Stimulated activated CD4-positive, alpha-beta T cell treated with anti-CD3 and anti-CD28 coated beads, Interleukin-4, amount 100 ng/mL, for 4 hours (primary cell): ENCODE measurements at places on chromosomes 11 and 22.

- DNase-seq, result no peak
These were observed 303.9 kb downstream of the CASP12 start for GRCh38 chr11:104594228-104594958.

GRCh38 chr11:46307785-46308341 lies 30.4 kb downstream of the CREB3L1 start:
- no peak for DNase-seq

DNA sequence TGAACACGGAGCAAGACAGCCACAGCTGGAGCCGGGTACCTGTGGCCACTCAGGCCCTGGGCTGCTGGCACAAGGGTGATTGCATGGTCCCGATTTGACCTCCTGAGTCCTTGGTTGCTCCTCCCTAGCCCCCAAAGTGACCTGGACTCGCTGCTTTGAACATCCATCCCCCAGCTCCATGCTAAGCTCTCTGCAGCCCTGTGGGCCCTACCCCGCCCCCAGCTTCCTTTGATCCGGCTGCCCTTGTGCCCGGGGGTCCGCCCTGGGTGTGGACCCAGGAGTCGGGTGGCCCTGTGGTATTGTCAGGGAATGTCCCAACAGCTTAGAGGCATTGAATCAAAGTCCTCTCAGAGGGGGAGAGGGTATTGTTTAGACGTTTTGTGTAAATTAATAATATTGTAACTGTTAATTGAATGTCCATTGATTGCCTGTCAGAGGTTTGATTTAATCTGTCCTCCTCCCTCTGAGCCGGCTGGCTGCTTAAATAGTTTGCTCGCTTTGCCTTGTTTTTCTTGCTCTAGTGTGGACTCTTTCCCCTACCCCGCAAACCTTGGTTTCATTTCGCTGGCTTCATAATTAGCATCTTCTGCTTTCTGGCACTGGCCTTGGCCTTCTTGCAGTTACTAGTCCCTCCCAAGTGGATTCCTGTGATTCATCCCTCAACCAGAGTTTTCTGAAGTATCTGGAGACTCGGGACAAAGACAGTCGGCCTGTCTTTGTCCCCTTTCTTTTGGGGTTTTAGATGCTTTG lies 20.7 kb downstream of the GRIK4 start:
- no peak for DNase-seq

GRCh38 chr11:40170078-40170477 lies 1289.4 kb downstream of the LRRC4C start:
- no peak for DNase-seq

- no peak for DNase-seq
These were observed 20.1 kb downstream of the CSRP3 start for GRCh38 chr11:19181531-19182261.

DNA sequence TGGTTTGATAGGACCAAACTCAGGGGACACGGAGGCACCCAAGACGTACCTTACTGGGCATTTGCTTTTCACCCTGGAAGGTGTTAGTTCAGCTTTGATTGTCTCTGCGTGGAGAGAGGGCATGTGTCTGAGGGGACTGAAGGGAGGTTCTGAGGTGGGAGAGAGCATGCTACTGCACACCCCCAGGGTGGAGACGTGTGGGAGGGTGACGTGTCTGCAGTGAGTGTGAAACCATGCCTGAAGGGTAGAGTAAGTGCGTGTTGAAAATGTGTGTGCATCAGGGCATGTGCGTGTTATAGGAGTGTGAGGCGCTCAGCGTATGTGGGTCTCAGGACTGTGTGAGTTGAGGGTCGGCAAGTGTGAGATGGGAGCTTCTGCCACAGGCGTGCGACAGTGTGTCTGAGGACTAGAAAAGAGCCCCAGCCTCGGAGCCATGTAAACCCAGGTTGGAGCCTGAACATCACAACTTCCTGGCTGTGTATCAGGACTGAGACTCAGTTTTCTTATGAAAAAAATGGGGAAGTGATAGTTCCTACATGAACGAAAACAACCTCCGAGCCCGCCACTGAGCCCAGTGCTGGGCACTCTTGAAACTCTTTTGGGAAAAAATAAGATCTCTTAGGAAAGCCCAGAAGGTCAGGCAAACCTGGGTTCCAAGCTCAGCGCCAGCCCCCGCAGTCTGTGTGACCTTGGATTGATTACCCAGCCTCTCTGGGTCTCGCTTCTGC lies 11.8 kb upstream of the KCNJ11 start:
- DNase-seq, result no peak

- DNase-seq, result no peak
These were observed 48.6 kb downstream of the TRIM29 start for GRCh38 chr11:120089036-120090001.

- no peak for DNase-seq
These were observed 78.9 kb downstream of the SFI1 start for GRCh38 chr22:31575190-31575589.

DNA sequence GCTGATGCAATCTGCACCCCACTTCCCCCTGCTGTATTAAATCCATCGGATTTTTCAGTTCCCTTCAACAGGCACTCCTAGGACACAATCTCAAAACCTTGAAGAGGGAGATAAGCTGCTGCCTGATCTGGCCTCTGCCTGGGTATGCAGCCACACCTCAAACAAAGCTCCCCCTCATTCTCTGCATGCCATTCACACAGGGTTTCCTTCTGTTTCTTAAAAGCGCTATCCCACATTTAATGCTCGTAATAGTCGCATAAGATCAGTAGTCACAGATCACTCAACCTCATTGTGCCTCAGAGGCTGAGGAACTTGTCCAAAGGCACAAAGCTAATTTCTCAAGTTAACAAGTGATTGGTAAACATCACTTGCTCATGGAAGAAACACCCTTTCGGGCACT lies 34.0 kb downstream of the UQCR10 start:
- DNase-seq, result no peak

- DNase-seq, result no peak
These were observed 12.5 kb downstream of the RBM4 start for GRCh38 chr11:66651016-66651415.

- DNase-seq, result no peak
These were observed 1.2 kb downstream of the GAL3ST3 start for GRCh38 chr11:66047541-66048365.

GRCh38 chr11:110852921-110853490 lies 140.8 kb upstream of the ARHGAP20 start:
- no peak for DNase-seq

- DNase-seq, result no peak
These were observed 45.4 kb downstream of the CASP12 start for GRCh38 chr11:104852811-104853210.

DNA sequence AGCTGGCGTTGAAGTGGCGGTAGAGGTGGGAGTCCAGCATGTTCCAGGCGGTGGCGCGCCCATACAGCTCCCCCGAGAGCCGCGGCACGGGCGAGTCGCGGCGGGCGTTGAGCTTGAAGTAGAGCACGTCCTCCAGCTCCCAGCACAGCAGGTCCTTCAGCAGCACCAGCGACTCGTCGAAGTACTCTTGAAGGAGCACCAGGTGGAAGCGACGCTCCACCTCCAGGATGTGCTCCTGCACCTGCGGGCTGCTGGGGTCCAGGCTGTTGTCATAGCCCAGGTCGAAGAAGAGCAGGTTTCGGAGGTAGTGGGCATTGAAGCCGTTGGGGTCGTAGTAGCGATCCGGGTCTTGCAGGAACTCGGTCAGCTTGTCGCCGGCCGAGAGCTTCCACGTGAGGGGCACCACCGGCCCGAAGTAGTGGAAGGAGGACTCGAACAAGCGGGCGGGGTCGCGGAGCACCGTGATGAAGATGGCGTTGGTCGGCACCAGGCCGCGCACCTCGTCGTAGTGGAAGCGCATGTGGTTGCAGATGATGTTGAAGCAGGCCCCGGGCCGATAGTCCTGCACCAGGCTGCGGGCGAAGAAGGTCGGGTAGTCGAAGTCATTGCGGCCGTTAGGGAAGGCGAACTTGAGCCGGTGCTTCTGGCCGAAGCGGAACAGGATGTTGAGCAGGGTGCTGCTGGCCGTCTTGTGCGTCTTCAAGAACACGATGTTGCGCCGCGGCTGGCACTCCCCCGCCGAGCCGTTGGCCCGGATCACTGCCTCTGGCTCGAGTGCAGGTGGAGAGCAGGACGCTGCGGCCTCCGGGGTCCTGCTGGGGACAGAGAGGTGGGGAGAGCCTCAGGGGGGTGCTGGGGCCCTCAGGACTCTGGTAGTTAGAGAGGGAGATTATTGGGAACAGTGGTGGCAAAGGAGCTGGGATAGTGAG lies 9.0 kb upstream of the SEC14L6 start:
- no peak for DNase-seq

- no peak for DNase-seq
These were observed 6.2 kb downstream of the ADAMTS15 start for GRCh38 chr11:130454491-130455252.

GRCh38 chr11:119804698-119805097 lies 75.7 kb upstream of the NECTIN1 start:
- DNase-seq, result no peak

DNA sequence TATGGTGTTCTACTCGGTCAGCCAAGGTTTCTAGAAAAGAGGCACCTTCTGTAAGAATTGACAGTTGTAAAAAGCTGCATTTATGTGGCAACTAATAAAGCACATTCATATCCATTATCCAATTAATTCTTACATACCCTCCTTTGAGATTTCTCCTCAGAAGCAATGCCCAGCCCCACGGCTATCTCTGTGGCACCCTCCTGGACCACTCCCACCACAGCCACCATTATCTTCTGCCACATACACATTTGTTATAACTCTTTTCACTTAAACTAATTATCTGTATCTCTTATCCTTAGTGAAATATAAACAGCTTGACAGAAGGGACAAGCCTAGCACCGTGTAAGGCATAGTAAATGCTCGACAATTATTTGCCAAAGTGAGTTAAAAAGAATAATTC lies 48.5 kb downstream of the PAK1 start:
- no peak for DNase-seq

DNA sequence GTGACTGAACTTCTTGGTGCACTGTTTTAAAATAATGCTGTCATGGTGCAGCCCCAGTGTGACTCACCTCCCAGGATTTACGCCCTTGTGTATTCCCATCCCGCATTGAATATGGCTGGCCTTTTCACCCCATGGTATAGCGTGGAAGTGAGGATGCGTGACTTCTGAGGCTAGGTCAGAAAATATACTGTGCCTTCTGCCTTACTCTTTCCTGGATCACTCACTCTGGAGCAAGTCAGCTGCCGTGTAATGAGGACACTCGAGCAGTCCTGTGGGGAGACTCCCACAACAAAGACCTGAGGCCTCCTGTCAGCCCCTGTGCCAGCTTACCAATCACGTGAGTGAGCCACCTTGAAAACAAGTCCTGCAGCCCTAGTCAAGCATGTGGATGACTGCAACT lies 471.9 kb upstream of the KIRREL3 start:
- no peak for DNase-seq

DNA sequence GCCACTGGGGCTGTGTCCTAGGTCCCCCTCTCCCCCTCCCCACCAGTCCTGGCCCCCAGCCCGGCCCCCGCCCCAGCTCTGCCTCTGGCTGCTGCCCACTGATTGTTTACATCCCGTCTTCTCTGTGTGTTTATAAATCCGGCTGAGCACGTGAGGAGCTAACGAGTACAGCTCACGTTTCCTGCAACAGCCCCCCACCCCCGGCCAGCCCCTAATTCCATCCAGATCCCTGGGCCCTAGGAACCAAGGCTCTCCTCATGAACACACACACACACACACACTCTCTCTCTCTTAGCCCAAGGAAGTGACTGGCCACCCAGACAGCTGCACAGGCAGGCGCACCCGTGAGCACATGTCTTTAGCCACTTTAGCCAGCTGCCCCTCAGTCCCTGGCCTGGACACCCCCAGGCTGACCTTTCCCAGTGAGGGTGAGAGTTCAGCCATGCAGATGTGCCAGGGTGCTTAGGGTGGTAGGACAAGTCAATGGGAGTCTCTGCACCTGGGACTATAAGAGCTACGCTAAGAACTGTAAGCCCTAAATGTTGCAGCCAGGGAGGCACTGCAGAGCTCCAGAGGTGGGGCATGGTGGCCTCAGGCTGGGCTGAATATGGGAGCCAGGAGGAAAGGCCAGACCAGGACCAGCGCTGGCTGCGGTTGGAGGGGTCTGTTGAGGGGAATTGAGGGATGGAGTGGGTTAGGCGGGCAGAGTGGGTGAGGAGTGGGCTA lies 2.9 kb downstream of the CLCF1 start:
- DNase-seq, result no peak

GRCh38 chr11:64028398-64029115 lies 7.2 kb upstream of the FLRT1 start:
- DNase-seq, result no peak

DNA sequence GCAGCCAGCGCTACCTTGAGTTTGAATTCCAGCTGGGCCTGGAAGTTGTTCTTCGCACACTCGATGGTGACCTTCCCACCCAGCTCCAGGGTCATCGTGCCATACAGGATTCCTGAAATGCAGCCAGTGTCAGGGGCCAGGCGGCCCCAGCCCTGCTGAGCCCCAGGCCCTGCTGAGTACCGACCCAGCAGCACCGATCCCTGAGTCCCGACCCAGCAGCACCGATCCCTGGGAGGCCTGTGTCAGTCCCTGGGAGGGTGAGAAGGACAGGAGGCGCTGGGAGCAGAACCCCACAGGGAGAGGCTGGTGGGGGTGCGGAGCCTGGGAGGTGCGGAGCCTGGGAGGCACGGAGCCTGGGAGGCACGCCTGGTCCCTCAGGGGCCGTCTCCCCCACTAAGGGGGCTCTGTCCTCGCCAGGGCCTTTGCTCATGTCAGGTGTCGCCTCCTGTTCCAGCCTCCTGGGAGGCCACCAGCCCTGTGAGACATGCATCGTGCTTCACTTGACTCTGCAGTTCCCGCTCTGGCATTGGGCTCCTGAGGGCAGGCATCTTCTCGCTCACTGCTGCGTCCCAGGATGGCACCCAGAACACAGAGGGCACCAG lies 37.1 kb upstream of the CARS1 start:
- no peak for DNase-seq

- DNase-seq, result no peak
These were observed 3.2 kb downstream of the NDUFS8 start for GRCh38 chr11:68033708-68034045.

DNA sequence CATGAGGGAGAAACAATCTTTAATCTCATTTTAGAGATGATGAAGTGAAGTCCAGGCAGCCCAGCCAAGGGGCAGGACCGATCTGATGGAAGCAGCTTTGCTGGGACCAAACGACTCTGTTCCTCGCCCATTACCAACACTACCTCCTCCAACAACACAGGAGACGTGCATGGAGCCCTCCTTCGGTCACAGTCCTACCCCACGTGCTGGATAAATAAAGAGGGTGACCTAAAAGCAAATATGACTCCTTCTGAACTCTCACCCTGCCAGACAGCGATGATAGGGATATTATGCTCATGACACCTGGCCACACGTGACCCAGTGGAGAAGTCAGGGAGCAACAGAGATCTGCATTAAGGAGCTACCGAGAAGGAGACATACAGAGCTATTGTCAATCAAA lies 26.0 kb downstream of the SCGB1A1 start:
- DNase-seq, result no peak

- DNase-seq, result no peak
These were observed 413.0 kb upstream of the LRRC4C start for GRCh38 chr11:41872426-41872825.

DNA sequence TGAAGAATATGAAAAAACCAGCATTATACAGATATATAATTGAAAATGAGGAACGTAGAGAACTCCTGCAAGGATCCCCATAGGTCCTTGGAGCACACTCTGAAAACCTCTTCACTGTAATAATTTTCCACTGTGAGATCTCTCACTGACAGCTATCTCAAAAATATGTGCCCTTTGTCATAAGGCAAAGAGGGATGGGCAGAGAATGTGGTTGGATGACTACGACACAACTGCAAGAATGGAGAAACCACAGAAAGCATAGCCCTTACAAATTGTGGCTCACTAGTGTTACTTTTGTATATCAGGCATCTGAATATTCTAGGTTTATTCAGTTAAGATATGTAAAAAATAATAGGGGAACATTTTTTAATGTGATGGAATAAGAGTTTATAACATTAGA lies 7.9 kb upstream of the CTSC start:
- no peak for DNase-seq
